ENCODE measurements at places on chromosomes 11 and 22.

DNA sequence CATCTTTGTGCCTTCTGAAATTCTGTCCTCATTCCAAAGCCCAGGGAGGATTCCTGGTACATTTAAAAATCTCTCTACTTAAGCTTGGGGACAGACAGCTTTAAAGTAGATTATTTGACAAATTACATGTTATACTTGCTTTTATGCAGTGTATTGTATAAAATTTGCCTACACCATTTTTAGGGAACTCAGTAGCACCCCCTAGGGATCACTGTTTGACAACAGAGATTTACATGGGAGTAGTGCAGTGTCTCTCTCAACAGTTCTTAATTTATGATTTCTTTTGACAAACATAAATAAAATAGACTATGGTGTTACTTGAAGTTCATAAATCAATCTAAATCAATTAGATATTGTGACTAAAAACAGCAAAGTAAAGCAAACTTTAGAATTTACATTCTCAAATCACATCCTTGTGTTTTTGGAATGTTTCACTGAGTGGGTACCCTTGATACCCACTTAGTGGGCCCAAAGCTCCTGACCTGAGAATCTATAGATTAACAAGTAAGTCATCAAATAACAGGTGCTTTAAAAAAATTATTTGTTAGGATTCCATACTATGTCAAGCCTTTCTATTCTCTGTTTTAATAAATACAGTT lies 428.8 kb downstream of the DYNC2H1 start:
- no peak for DNase-seq

DNA sequence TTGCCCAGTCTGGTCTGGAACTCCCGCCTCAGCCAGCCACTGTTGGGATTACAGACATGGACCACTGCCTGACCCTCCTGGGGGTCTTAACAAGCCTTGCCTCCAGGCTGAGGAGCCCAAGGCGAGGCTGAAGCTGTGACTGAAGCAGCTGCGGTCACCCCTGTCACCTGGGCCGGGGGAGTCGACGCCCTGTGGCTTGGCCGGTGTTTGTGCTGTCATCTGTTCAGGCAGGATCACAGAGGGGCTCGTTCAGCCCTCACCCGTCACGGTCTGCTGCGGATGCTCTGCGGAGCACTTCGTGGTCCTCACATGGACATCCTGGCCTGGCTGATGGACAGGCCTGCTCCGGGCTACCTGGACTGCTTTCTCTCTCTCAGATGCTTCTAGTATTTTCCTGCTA lies 23.8 kb downstream of the TRMU start:
- DNase-seq, result no peak

- no peak for DNase-seq
Observed at GRCh38 chr11:79026803-79027445, 413.9 kb downstream of the TENM4 start.

- no peak for DNase-seq
Observed at GRCh38 chr11:92424281-92424680, 199.7 kb downstream of the FAT3 start.

DNA sequence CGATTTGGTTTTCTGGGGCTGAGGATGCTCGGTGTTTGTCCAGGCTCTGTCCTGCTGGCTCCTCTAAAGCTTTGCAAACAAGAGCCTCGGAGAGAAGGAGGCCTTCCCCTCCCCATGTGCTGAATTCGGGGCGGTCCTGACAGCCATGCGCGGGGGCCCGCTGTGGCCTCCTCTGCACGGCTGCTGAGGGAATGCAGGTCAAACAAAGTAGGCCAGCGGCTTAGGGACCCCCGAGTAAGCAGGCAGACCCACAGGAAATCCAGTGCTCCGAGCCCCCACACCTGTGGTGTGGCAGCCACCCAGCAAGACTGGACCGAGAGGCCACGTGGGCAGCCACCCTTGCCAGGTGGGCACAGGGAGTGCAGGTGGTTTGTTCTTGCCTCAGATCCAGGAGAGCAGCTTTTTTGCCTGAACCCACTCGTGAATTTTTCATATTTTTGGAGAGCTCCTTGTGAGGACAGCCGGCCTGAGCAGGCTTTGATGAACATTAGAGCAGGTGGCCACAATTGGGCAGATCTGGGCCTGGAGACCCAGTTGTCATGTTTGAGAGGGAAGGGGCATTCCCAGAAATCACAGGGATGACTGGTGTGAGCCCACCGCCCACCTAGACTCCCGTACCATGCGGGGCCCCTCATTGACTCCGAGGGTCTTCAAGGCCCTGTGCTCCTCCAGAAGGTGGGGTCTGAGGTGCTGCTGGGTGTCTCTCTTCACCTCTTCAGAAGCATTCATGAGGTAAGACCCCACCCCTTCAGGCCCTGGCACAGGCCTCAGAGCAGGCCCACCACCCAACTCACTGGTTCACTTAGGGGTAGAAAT lies 43.0 kb upstream of the KCNQ1OT1 start:
- no peak for DNase-seq

- no peak for DNase-seq
Observed at GRCh38 chr22:37292641-37293040, 10.3 kb downstream of the CYTH4 start.

DNA sequence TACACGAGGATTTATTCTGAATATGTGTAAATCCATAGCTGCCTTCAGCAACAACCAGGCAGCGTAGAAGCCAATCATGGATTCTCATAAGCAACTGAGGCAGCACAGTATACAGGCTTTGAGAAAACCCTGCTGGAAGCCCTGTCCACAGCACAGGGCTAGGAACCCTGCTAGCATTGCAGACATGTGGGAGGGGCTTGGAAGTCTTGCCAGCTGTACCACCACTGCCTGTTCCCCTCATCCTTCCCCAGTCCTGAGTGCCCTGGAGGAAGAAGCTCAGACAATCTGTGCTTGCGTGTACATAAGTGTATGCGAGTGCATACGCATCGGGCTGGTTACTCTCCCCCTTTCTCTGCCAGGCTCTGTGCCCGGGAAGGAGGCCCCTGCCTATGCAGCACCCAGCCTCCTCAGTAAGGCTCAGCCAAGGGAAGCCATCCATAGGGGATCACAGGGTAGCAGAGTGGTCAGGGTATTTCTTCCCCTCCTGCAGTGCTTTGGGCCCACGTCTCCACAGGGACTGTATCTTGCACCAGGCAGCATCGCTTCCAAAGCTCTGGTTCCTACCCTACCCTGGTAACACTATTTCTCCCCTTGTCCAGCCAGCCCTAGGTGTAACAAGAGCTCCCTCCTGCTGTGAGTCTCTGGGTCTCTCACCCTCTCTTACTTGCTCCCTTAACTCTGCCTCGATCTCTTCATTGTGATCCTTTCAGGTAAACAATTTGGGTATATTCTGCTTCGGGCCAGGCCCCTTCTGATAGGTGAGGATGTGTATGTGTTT lies 90.5 kb downstream of the GALNT18 start:
- DNase-seq, result no peak

- peak; percentile 86 for DNase-seq
Observed at GRCh38 chr11:65927904-65928397, 8.7 kb downstream of the DRAP1 start.

DNA sequence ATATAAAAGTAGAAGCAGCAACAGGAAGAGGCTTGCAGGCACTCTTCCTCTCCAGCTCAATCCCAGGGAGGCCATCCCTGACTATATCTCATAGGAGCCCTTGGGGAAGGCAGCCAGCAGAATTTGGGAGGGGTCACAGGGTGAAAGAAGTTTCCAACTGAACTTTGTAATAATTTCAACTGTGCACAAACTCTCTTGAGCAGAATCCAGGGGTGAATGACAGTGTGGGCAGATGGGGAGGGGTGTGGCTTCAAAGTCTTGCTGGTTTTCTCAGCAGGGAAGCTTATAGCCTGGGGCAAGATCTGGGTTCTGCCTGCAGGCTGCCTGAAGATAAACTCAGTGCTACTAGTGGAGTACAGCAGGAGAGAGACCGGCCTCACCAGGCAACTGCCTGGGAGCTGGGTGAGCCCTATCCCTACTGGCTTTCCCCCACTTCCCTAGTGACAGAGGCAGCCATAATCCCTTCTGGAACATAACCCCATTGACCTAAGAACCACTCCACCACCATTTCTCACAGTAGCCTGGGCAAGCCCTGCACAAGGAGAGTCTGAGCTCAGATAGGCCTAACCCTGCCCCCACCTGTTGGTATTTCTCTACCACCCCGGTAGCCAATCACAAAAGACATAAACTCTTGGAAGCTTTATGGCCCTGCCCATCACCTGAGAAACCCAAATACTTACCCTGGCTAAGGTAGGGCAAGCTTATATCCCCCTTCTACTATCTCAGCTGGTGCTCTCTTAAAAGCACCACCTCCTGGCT lies 17.8 kb upstream of the TTC12 start:
- DNase-seq, result no peak

DNA sequence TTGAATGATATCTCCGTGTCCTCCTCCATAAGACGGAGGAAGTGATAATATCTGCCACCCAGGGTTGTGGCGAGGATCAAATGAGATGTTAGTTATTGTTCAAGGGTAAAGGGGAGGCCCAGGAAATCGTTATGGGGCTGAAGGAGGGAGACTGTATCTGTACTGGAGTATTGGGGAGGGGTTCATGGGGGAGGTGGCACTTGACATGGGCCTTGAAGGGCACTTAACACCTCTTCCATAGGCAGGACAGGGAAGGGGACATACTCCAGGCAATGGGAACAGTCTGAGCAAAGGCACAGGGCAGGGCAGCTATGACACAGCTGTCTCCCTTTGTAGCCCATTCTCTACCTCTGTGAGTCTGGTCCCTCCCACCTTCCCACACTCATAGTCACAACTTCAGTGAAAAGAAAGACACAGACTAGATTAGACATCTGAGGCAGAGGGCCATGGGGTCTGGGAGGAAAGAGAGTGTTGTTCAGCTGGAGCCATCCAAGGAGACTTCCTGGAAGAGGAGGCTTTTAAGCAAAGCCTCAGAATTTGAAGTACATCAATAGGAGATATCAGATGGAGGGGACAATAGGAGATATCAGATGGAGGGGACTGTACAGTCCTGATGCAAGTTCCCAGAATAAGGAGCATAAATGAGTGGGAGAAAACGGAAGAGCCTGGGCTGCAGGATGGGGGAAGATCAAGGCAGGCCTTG lies 15.8 kb upstream of the DGKZ start:
- no peak for DNase-seq

DNA sequence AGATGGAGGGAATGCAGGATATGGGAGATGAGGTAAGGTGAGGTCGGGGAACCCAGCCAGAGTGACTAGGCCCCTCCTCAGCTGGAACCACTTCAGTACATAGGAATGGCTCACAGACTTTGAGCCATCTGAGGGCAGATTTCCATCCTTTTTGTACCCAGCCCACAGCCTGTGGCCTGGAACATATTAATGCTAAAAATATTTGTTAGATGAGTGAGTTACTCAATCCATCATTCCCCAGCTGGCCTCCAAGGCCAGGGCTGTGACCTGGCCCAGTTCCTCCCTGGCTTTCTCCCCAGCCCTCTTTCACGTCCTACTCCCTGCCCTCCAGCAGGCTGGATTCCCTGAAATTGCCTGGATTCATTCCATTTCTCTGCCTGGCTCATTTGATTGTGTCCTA lies 57.2 kb upstream of the PRDM11 start:
- DNase-seq, result no peak

DNA sequence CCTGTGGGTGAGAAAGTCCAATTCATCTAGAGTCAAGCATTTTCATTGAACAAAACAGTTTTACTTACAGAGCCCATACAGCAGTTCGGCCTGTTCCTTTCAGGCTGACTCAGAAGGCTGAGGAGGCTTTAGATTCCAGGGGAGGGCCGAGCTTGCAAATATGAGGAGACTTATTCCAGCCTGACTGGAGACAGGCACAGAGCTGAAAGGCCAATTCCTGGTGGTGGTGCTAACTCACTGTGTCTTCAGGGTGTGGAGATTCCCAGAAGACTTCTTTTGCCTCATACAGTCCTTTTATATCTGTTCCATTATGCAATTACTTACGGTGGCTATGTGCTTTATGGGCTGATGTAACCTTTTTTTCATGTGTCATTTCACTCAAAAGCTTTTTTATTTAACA lies at the start of gene OR51E2:
Gene OR51E2, minus strand, starts transcription at position 269 of the 400 bp plus-strand sequence. CDS start 15,142 bp downstream, outside the sequence.
- no peak for DNase-seq

DNA sequence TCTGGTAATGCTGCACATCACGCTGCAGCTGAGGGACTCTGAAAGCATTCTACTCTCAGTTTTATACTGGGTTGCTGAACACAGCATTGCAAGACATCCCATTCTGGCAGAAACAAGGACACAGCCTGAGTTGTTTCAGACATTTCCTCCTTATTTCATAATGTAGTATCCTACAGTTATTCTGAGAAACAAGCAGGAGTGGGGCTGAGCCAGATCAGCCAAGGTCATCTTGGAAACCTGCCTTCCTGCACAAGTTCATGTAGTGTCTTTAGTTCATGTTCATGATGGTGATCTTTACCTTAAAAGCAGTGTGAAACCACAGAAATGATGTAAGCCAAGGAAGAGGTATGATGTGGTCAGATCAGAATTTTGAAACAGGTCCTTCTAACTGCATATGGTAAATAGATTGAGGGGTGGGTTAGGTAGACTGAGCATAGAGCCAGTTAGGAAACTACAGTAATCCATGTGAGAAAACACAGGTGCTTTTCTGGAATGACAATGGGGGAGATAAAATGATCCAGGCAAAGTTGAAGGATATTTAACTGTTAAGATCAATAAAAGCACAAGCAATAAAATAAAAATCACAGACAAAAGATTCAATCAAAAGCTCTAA lies 1686.8 kb downstream of the LRRC4C start:
- DNase-seq, result no peak

- no peak for DNase-seq
Observed at GRCh38 chr22:19775496-19776325, 15.1 kb downstream of the TBX1 start.

Data from suppressor macrophage treated with lipopolysaccharide for 1 hour (primary cell).